Fibroblast of skin of left quadriceps (primary cell): ENCODE measurements at places on chromosomes 12 and 14.

- peak; percentile 100 for DNase-seq
These were observed 49.1 kb downstream of the NCOR2 start for GRCh38 chr12:124518051-124518932.

DNA sequence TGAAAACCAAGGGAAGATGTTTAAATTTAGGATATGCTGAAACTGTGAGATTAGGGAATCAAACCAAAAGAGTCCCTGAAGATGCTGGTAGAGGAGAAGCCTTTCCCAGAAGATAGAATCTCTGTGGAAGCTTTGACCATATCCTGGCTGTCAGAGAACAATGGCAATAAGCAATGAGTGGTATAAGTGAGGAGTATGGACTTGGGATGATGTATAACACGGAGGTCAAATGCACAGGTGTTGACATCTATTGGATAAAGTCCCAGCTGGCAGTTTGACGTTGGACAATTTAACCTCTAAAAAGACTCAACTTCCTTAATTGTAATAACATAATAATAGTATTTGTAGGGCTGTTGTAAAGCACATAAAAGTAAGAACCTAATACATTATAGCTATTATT lies 30.1 kb upstream of the CLEC14A start:
- no peak for DNase-seq

GRCh38 chr12:103996595-103996994 lies 30.9 kb downstream of the TDG start:
- DNase-seq: no peak

- DNase-seq: no peak
These were observed 27.8 kb downstream of the FAM222A start for GRCh38 chr12:109741286-109741969.

DNA sequence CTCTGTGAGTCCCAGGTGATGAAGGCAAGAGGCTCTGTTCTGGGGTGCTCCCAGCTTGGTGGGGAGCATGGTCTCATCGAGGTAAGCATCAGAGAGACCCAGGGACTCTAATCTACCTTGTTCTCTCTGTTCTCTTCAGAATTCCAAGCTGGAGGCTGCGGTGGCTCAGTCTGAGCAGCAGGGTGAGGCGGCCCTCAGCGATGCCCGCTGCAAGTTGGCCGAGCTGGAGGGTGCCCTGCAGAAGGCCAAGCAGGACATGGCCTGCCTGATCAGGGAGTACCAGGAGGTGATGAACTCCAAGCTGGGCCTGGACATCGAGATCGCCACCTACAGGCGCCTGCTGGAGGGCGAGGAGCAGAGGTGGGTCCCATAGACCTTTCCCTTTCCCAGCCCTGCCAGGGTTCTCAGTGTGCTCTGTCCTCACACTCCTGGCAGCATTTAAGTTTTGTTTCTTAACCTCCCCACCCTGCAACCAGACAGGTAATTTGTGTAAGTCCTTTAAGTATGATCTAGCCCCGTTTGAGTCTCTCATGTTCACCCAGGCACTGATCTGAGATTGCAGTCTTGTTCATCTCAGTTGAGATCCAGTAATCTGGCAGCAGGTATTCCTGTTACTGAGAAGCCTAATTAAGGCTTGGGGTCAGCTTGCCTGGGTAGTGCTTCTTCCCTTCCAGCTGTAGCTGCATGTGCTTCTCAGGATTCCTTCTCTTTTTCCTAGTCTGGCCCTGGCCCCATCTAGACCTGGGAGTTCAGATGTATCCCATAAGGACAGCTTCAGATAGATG lies 14.8 kb upstream of the KRT81 start:
- DNase-seq: no peak

DNA sequence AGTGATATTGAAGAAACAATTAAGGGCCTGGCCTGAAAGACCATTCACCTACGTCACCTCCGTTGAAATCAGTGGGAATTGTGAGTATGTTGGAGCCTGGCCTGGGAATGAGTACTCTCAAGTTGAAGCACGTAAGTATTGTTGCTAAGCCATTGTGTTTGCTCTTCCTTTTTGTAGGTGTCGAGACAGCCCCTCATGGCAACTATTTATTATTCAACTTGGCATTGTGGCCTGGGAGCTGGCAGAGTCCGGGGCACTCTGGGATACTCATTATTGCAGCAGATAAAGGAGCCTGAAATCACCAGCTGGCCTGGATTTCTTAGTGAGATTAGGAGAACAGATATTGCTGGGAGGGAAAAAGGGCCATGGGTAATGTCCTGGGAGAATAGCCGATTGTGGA lies 147.4 kb downstream of the C12orf75 start:
- no peak for DNase-seq

GRCh38 chr14:92058006-92058917 lies 18.4 kb upstream of the TRIP11 start:
- no peak for DNase-seq

GRCh38 chr12:18387706-18388105 lies 126.4 kb downstream of the PIK3C2G start:
- DNase-seq: no peak

GRCh38 chr14:33548606-33549005 lies 402.3 kb downstream of the EGLN3 start:
- no peak for DNase-seq

- no peak for DNase-seq
These were observed 229.7 kb upstream of the SYT10 start for GRCh38 chr12:33669349-33669748.

DNA sequence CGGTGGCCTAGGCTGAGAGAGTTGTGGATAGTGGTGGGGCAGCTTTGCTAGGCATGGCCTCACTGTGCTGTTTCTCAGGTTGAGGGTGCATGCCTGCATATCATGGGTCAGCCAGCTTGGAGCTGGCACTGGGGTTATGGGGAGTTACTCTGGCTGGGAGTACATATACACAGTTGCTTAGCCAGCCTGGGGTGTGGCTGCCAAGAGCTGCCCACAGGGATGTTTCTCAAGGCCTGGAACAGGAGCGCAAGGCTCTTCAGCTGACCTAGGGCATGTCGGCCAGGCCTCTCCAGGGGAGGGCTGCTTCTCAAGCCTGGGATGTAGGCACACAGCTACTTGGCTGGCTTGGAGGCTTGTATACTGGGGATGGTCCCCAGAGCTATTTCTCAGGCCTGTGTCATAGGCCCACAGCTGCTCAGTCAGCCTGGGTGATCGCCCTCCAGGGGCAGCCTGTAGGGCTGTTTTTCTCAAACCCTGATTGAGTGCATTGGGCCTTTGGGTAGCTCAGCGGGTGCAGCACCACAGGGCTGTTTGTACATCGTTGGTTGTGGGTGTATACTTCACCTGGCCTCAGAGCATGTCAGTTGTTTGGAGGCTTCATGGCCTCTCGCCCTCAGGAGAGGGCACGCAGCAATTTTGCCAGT lies 114.9 kb downstream of the METTL25 start:
- no peak for DNase-seq
